CD4-positive, alpha-beta memory T cell (primary cell): ENCODE measurements at places on chromosomes 5 and 9. TPM values are rescaled to one million over a fixed set of nuclear protein-coding genes. Genes with fewer than 3 reads are reported as not detected.

- H3K27ac ChIP-seq = no peak overlapping the region
- no peaks in the 10 kb centered on the region for H3K4me1 ChIP-seq
- H3K4me3 ChIP-seq = no peak overlapping the region
- no peaks in the 10 kb centered on the region for H3K27me3 ChIP-seq
- H3K36me3 ChIP-seq = no peaks in the 10 kb centered on the region
- no peak for DNase-seq
These were observed 266.8 kb upstream of the NREP start for GRCh38 chr5:112023766-112024165.

DNA sequence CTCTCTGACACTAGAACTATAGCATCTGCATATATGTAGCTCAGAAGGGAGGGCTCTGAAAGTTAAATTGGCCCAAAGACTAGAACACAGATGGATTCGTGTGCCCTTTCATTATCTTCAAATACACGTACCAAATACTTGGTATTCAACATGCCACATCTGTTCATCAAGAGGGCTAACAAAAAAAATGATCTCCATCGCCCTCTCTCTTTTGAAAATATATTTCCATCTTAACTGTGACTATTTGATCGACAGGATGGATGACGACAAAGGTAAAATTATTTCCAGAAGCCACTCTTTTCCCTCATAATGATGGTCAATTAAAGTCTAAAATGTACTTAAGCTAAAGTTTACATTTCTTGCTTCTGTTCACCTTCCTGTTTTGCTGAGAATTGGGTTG, 77.0 kb downstream of the SEMA6A start:
- H3K27ac ChIP-seq = no peak overlapping the region
- no peak overlapping the region for H3K4me3 ChIP-seq
- H3K4me1 ChIP-seq = no peaks in the 10 kb centered on the region
- H3K27me3 ChIP-seq = no peaks in the 10 kb centered on the region
- DNase-seq = no peak

- no peak for DNase-seq
- no peak overlapping the region for H3K27ac ChIP-seq
- no peaks in the 10 kb centered on the region for H3K27me3 ChIP-seq
- H3K4me3 ChIP-seq = no peak overlapping the region
- no peaks in the 10 kb centered on the region for H3K4me1 ChIP-seq
These were observed 1352.2 kb upstream of the ACO1 start for GRCh38 chr9:31032206-31032605.

The PCDHB2 gene
- polyA plus RNA-seq = not detected

The PCDHB10 gene
- polyA plus RNA-seq = not detected

The HSD17B3 gene
- polyA plus RNA-seq = not detected

The ADAMTS2 gene
- not detected for polyA plus RNA-seq

The SHLD3 gene
- polyA plus RNA-seq = 4.9 TPM

The RNF183 gene
- not detected for polyA plus RNA-seq
